Retina (tissue), 1 donor: ENCODE measurements at places on chromosomes 7 and 10.

DNA sequence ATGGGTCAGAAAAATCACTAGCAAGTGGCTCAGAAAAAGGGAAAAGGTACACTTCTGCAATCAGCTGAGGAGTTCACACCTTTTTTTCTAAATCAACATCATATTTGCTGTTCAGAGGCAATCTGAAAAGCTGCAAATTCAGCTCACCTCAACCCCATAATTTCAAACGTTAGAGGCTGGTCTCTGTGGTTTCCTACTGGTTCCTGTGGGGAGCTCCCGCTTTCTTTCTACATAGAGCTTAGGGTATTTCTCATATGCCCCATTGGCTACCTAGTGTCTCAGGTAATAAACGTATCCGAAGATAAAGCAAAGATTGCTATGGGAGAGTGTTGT is 5.2 kb upstream of the ZNF22 start:
- no peak for DNase-seq

- DNase-seq, result no peak
Observed at GRCh38 chr7:26937939-26938623, 73.7 kb upstream of the SKAP2 start.

DNA sequence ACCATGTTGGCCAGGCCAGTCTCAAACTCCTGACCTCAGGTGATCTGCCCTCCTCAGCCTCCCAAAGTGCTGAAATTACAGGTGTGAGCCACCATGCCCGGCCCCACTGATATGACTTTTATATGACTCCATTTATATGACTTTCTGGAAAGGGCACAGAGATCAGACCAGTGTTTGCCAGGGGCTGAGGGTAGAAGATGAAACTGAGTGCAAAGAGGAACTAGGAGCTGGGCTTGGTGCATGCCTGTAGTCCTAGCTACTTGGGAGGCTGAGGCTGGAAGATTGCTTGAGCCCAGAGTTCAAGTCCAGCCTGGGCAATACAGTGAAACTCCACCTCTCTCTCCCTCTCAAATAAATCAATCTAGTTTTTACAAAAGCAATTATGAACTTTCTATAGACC is 7.5 kb downstream of the BRAF start:
- no peak for DNase-seq

DNA sequence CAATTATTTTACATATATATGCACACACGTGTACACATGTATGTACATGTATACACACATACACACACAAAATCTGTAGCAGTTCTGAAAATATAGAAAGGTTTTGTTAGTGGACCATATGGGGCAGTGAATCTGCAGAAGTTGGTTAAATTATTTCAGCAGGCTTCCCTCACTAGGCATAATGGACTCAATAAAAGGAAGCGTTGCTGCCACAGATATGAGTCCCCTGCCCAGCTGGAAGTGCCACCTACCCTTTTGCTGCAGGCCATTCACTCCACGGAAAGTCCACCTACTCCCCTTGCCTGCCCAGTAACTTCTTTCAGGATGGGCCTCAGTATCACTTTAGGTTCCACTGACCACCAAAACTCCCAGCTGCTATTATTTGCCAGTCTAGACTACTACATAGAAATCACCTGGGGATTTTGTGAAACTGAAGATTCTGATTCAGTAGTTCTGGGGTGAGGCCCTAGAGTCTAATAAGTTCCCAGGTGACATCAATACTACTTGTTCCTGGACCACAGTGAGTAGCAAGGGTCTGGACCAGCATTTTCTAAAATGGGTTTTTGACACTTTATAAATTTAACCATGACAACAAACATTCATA is 29.3 kb upstream of the CROT start:
- no peak for DNase-seq

DNA sequence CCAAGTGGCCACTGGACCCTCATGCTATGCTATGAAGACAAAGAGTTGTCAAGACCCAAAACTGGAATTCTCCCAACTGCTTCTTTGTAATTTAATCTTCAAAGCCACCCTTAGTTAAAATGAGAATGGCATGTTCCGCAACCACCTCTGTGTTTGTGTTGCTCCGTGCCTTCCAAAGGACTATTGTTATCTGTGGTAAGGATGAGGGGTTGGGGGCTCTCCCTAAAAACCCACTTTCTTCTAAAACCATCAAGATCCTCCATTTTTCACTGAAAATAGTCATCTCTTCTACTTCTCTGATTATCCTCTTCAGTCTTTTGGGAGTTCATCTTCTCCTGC is 222.1 kb upstream of the AOAH start:
- DNase-seq, result no peak
